ENCODE measurements at places on chromosomes 4 and X.
A peak's percentile ranks its signal among the peaks of the same experiment; 100 is the strongest.

GRCh38 chr4:2400841-2401609, 17.4 kb downstream of the ZFYVE28 start:
- no peak for DNase-seq

GRCh38 chr4:128770807-128771206, 38.7 kb upstream of the JADE1 start:
- DNase-seq, result peak; percentile 63

DNA sequence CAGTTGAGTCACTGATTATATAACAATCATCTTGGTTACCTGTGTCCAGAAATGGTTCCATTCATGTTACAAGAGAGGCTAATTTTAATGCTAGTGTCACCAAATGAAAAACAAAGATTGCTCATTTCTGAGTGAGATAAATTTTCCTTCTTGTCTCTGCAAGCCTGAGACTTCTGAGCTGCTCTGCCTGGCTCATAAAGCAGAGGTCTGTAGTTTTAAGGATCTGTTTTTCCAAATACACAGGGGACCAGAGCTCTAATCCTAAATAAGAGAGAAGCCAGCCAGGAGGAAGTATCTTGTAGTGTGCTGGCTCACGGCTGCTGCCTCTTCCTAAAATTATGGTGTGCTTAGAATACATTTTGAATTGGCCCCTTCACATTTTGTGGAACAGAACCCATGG, 42.6 kb downstream of the CLDN34 start:
- DNase-seq, result no peak

DNA sequence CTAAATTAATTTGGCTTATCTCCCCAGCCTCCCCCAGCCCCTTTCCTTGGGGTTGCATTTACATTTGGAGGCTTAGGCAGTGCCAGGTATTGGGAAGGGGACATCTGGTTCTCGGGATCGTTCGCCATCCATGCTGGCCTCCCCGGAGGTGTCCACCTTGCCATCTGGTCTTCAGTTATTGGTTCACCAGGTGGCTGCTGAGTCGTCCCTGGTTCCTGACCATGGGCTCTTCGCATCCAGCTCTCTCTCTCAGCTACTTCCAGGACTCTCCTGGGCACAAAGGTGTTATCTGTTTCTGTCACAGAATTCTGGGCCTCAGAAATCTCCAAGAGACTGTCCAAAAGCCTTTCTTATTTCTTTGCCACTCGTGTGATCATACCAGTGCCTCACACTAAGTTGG, 75.4 kb upstream of the SCOC start:
- no peak for DNase-seq

DNA sequence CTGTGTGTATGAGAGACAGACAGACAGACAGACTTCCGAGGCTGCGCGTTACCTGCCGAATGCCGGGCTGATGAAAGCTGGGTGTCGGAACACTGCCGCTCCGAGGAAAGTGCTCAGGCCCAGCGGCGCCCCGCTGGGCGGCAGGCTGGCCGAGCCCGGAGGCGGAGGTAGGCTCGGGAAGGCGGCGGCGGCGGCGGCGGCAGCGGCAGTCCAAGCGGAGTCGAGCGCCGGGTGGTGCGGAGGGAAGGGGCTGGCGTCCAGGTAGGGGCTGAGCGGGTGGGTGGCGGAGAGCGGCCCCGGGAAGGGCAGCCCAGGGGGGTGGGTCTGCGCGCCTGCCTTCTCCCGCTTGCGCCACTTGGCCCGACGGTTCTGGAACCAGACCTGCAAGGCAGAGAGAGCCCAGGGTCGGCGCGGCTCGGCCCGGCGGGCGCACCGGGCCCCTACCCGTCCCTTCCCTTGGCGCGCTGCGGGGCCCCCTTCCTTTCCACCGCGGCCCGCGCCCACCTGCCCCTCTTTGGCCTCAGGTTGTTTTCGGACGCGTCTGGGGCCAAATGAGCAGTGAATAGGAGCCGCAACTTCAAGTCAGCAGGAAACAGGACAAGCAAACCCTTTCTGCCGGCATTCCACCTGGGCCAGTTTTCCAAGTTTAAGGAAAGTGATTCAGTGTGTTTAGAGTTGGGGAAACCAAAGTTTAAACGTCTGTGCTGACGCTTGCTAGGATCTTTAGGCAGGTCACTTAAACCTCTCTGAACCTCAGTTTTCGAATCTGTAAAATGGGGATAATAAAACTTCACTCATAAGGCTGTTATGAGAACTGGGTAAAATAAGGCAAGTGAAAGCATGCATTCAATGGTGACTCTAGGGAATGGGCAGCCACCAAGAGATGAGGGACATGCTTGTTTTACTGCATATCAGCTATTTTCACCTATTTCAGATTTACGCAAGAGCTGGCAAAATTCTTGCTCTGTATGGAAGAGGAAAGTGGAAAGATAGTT, 8.4 kb downstream of the ARX start:
- DNase-seq, result no peak
